Hepatocyte (in vitro differentiated cells): ENCODE measurements at places on chromosomes 13 and 19. TPM values are rescaled to one million over a fixed set of nuclear protein-coding genes. Genes with fewer than 3 reads are reported as not detected.

DNA sequence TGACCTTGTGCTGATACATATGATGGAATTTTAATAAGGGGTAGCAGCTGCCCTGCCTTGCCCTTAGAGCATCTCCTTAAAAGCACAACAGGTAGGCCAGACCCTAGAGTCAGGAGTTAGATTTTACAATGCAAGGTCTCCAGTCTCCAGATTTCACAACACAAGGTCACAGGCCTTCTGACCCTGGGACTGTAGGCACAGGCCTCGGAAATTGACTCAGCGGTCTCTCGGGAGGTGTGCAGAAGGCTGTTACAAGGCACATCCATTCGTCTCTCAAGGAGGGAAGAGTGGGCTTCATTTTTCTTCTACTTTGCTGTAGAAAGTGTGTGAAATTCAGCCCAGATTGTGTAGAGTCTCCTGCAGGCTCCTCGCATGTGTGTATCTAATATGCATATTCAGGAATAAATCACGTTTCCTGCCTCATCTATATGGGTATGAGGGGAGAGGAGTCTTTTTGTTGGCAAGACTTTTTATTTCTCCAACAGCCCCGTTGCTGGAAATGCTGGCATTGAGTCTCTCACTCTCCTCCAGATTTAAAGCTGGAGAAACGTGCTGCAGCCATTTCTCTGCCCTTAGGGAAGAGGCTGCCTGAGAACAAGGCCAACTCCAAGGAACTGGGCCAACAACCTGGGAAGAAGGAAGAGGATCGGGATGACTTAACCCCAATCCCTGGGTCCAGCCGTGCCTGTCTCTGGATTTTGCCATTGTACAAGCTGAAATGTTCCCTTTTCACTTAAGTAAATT is 24.5 kb downstream of the UQCRFS1 start:
- DNase-seq: no peak

DNA sequence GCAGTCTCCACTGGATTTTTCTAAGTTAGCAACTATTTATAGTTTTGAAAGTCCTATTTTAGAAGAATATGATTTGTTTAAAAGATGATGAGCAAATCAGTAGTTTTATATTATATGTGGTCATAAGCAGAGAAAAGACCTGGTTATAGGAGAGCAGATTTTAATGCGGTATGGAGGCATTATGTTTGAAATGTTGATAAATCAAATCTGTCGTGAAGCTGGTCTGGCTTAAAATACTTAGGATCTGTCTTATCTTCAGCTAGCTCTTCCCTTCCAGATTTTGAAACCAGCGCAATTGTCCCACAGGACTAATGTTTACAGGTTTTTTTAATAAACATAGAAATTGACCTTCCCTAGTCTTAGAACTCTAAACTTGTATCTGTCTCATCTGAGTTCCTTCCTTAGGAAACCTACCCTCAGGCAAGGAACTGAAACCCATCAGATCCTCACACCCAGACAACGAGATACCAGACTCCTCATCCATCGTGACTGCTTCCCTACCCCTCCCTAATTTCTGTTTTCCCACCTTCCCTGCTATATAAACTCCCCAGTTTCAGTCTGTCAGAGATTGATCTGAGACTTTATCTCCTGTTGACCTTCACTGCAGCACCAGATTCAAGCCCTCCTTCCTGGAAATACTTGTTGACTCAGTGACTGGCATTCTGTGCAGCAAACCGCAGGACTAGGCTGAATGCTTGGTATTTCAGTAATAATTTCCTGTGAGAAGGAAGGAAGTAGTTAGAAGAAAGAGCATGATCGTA is 37.8 kb upstream of the CXCL17 start:
- peak; percentile 62 for DNase-seq

GRCh38 chr13:66305961-66306617 is 924.0 kb downstream of the PCDH9 start:
- DNase-seq: no peak

Gene HCN2
- 0.30 and 0.44 TPM in 2 replicates for total RNA-seq

Gene C1QTNF9
- total RNA-seq: not detected in 2 replicates

DNA sequence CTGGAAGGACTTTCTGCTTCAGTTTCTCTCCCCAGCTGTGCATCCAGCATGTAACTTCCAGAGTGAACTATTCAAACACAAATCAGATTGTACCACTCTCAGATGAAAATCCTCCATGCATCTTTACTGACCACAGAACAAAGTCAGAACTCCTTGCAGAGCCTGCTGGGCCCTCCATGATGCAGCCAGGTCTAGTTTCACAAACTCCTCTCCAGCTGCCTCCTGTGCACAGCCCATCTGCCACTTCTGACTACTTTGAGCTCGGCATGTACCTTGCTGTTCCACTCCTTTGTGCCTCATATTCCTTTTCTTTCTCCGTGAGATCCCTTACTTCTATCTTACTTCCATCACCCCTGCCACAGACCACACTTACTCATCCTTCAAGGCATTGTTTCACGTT is 31.4 kb downstream of the NALCN start:
- DNase-seq: no peak

GRCh38 chr13:23941211-23941610 is 43.9 kb upstream of the C1QTNF9B start:
- no peak for DNase-seq
